Eye (tissue), 1 donor: ENCODE measurements at places on chromosomes 4 and X.

DNA sequence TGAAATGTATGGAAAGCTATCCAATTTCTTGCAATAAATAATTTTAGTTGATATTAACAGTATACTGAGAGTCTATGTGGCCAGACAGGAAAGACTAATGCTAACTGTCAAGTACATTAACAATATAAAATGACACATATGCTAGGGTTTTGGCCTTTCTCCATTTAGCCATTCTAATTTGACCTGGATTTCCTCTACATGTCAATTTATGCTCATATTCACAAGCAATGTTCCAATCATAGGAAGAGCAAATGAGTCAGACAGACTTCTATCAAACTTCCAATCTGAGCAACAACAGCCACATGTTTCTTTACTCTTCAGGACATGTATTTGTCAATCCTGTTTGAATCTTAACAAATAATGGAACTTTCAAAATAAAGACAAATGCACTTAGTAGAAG is 53.6 kb downstream of the CORIN start:
- no peak for DNase-seq

GRCh38 chrX:24838629-24839028 is 144.9 kb downstream of the POLA1 start:
- DNase-seq: peak; percentile 70

DNA sequence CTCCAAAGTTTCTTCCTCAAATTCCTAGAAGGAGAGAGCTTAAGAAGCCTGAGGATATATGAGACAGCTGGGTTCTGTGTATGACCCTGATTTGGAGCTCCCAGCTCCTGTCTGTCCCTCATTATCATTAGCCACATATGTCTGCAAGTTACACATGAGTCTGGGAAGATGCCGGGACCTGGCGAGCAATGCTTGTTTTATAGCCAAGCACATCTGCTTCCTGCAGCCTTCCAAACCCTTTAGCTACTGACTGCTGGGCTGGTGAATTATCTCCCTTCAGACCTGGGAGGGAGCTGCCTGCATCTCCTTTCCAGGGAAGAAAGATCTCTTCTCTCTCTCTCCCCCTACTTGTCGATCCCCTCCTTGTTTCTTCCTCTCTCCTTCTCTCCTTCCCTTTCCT is 556.7 kb upstream of the BOD1L1 start:
- peak; percentile 20 for DNase-seq

GRCh38 chrX:13791559-13791958 is 25.3 kb downstream of the GPM6B start:
- peak; percentile 33 for DNase-seq

GRCh38 chrX:96984538-96984937 is 100.8 kb downstream of the RPA4 start:
- DNase-seq: no peak

GRCh38 chr4:70754990-70755688 is 33.4 kb downstream of the RUFY3 start:
- DNase-seq: no peak

DNA sequence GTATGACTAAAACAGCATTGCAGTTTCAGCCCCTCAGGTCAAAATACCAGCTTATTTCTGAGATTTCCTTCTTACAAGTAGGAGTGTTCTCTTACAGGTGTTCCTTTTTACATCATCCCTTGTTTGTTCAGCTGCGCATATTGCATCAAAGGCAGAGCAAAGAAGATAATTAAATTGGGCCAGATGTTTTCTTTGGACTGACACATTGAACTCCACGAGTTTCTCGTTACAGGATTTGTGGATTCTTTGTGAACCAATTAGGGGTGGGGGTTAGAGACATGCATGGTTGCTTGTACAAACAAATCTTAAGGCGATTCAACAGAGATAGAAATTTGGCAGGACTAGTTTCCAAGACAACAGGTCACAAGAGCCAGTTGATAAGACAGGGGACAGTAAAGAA is 95.7 kb downstream of the SPANXN4 start:
- peak; percentile 13 for DNase-seq

DNA sequence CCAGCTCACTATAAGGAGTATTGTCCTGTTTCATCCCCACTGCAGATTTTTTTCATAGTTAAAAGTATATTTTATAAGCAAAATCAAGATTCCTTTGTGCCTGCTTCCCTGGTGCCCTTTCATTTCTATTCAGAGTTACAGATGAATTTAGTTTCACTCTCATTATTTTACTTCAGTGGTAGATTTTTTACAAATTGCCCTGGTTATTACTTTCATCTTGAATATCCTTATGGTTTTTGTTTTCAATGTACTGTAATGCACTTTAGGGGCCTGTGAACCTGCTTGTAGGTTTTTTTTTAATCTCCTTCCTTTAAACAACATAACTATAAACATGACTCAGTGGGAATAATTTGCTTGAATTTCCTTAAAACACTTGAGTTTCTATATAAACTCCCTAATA is 126.8 kb downstream of the GPR143 start:
- no peak for DNase-seq

DNA sequence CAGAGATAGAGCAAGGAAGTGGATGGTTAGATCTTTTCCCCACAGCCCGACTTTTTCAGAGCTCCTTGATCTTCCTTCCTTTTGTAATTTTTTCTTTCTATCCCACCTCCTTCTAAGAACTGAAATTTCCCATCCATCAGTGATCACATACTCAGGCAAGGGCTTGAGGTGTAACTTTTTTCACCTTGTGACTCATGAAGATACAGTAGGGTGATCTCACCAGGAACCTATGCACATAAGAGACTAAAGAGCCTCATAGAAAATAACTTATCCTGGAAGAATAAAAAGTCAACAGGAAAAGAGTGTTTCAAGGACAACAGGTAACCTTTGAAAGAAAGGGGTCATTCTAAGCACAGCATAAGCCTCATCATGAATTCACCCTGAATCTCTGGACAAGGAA is 131.2 kb upstream of the HCCS start:
- DNase-seq: no peak

- DNase-seq: peak; percentile 51
These were observed 26.1 kb downstream of the RBM46 start for GRCh38 chr4:154807042-154807630.

DNA sequence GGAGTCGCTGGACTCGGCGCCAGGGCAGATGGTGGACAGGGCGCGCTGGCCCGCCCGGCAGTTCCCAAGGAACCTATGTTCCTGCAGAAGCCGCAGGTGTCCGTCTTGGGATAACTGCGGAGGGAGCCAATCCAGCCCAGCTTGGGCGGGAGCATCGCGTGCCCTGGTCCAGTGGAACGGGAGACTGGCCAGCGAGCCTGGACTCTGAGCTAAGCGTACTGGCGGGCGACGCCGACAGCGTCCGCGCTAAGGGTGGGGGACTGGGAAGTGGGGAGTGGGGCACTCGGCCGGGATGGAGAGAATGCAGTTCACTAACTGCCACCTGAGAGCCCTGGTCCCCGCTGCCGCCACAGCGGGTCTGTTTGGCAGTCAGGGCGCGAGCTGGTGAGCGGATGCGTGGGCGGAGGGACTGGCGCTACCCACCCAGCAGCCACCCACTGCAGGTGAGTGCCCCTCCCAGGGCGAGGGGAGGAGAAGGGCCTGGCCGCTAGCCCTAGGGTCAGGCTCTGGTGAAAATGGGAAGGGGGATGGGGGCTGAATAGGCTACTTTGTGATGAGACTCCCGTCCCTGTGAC is 1.3 kb upstream of the MAMLD1 start:
- DNase-seq: peak; percentile 39

- no peak for DNase-seq
These were observed 65.4 kb downstream of the ANKRD17 start for GRCh38 chr4:73193155-73193554.

- DNase-seq: no peak
These were observed 87.7 kb upstream of the STS start for GRCh38 chrX:7059859-7060258.

DNA sequence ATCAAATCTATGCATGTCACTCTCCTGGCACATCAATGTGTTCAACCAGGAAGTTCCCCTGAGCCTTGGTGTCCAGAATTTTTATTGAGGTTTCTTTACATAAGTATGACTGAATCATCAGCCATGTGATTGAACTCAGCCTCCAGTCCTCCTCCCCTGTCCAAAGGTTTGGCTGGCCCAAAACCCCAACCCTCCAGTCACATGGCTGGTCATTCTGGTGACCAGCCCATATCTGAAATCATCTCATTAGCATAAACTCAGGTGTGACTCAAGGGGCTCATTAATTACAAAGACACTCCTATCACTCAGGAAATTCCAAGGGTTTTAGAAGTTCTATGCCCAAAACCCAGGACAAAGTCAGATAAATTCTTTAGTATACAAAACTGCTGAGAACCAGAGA is 20.6 kb upstream of the SUPT20HL2 start:
- no peak for DNase-seq
